ENCODE measurements at places on chromosomes 16 and 17.

DNA sequence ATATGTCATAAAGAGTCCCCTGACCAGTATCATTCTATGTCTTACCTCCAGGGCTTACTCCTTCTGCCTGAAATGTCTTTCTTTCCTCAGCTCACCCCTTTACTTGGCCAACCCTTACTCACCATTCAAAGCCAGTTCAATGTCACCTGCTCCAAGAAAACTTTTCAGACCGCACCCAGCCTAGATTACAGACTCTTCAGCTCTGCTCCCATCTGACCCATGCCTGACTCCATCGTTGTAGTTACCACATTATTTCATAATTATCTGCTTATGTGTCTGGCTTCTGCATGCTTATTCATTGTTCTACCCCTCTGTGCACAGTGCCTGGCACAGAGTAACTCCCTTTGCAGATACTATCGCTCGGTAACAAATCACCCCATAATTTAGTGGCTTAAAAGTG is 62.5 kb upstream of the TOB1 start:
- DNase-seq: no peak

- no peak for DNase-seq
Observed at GRCh38 chr17:42708588-42708987, 26.3 kb downstream of the CNTNAP1 start.

DNA sequence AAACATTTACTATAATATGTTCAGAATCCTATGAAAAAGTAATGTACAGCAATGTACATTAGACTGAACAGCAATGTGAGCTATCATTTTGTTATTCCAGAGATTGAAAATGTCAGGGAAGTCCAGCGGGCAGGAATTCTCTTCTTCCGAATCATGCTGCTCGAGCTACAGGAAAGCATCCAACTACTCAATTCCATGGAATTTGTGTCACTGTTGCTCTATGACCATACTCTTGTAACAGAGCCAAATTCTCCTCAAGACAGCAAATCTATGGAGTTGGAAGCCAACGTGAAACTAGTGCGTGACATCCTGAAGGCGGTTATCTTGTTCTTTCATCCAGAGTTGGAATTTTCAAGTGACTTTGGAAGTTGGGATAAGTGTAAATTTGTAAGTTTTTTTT is 24.8 kb upstream of the NSRP1 start:
- no peak for DNase-seq

DNA sequence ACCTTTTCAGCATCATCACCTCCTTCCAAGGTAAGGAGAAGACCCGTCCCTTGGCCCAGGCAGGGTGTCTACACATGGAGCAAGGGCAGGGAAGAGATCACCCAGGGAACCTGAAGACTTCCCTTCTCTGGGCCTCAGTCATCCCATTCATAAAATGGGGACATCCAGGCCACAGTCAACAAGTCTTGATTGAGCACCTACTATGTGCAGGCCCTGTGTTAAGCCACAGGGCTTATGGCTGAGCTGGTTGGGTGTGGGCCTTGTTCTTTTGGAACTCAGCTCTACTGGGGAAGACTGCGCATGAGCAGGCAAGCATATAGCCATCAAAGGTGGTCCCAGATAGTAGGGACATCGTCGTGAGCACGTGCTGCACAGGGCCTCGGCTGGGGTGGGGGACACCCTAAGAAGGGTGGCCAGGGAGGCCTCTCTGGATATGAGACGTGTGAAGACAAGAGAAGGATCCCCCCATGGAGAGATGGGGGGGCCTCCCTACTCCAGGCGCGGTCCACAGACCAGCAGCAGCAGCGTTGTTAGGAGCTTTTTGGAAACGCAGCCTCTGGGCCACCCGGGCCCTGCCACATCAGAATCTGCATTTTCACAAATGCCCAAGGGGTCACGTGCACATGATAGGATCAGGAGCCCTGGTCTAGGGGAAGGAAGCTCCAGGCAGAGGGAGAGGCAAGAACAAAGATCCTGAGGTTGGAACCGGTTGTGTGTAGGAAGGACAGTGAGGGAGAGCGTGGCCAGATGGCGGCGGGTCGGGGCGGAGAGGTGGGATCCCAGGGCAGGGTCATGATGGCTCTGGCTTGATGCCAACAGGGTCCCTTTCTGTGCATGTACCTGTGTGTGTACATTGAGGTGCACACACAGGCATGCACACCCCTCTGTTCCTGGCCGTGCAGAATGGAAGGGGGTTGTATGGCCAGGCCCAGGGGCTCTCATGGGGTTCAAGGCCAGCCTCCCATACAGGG is 5.9 kb upstream of the ADGRG3 start:
- DNase-seq: no peak

GRCh38 chr17:28319598-28319935 is 567 bp downstream of the TMEM97 start:
- DNase-seq: no peak

Data from stimulated activated CD8-positive, alpha-beta memory T cell treated with anti-CD3 and anti-CD28 coated beads, Interleukin-15, amount 100 ng/mL, for 4 hours (primary cell).